Hematopoietic multipotent progenitor cell treated with erythropoietin and hydrocortisone succinate and interleukin-3 and kit ligand, for 17 days (in vitro differentiated cells): ENCODE measurements at places on chromosomes 16 and 17.

- DNase-seq = no peak
These were observed 10.4 kb downstream of the HSD17B2 start for GRCh38 chr16:82045465-82045864.

- no peak for DNase-seq
These were observed 258.6 kb downstream of the IRX3 start for GRCh38 chr16:54027995-54028394.

DNA sequence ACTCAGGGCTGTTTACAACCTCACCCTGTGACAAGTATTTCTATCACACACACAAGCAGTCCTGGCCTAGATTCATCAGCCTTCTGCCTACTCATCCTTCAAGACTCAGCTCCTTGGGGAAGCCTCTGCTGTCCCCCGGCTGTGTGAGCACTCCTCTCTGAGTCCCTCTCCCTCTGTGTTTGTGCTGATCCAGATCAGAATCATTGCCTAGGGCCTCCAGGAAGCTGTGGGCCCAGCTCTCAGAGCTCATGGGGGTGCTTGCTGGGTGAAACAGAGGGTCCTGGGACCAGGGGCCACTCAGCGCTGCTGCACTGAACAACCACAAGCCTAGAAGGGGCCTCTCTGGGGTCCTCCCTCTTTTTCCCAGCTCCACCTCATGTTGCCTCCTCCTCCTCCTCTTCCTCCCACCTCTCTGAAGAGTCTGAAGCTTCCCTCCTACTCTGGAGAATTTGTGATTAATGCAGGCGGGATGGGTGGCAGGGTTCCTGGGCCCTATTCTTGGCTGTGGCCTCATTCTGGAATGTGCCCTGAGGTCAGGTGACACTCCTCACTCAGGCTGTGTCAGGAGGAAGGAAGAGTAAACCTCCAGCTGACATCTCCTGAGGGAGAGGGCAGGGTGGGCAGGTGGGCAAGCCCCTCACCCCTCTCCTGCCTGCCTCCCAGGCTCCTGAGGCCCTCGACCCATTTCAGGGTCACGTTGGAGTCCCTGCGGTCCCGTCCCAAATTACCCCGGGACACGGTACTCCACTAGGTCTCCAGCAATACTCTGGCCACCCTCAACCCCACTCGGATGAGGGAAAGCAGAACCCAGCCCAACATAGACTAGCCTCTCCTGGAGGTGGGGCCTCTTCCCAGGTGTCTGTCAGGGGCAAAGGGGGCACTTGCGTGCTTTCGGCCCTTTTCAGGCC lies 10.1 kb downstream of the WFIKKN2 start:
- DNase-seq = peak; percentile 63

DNA sequence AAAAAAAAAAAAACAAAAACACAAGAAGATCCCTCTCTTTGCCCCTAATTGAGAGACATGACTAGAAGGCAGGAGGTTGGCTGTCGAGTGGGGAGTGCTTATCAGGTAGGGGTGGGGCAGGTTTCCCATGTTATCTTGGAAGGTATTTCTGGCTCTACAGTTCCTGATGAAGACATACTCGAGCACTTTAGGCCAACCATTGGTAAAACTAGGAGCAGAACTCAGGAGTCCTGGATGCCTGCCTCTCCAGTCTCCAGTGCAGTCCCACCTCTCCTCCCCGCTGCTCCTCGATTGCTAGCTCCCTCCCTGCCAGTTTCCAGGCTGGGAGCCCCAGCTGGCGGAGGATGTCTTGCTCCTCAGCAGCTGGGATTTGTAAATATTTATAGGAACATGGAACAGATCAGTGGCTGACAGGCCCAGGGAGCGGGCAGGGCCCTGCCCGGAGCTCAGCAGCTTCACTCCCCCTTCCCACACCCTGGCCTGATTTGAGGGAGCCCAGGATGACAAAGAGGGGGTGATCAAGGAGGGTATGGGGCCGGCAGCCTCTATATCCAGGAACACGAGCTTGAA lies 11.4 kb upstream of the C1QL1 start:
- no peak for DNase-seq

DNA sequence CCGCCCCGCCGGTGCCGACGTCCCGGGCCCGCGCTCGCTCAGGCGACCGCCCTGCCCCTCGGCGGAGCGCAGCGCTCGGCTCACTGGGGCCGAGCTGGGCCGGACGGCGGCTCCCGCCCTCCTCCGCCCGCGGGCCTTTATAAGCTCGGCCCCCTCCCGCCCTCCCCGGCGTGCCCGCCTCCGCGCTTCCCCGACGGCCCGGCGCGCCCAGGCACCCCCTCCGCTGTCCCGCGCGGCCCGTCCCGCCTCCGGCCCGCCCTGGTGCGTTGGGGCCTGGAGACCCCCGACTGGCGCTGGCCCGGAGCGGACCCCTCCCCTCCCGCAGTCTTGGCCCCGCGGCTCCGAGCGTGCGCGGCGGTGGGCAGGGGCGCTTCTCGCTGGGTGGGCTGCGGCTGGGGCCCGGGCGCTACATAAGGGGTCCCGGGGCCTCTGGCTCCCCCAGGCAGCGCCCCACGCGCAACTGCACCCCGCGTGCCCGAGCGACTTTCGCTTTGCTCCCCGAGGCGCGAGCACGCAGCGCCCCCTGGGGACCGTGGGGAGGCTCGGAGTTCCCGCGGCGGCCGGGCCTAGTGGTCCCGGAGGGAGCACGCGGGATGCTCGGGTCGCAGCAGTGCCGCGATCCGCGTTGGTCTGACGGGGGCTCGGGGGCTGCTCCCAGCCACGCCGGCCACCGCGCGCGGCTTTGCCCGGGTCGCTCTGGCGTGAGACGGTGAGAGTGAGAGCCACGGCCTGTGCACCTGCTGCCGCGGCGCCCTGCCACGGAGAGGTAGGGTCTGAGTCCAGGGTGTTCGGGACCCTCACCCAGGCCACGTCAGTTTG lies at the start of gene PIEZO1:
TSS of gene PIEZO1 (minus strand) at position 115 of the 819 bp plus-strand sequence. CDS start 256 bp downstream, outside the sequence.
- DNase-seq = peak; percentile 75

DNA sequence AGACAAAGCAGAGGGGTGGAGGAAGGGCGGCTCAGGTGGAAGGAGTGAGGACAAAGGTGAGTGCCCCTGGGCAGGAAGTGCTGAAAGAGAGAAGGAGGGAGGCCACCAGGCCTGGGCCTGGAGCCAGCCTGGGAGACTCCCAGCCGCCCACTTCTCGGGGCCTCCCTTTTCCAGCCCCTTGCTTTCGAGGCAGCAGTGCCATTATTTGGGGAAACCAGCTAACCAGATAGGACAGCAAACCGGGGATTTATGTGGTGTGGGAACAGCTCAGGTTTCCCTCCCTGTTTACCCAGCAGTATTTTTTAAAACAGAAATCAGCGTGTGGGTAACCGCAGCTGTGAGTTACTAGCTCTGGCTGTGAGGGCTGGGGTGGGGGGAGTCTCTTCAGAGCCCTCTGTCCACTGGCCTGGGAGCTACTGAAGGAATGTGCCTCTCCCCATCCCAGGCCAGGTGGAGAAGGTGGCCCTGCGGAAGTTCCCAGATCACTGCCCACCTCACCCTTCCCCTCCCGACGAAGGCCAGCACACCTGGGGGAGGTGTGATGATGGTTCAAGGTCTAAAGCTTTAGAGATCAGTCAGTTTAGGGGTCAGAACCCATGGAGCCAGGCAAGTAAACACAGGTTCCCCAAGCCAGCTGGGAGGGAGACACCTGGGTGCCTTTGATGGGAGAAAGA lies 8.4 kb upstream of the MEOX1 start:
- DNase-seq = no peak

- peak; percentile 91 for DNase-seq
These were observed at the start of gene NDE1 for GRCh38 chr16:15650019-15650697. Gene NDE1 (plus strand): TSS chr16:15650245. CDS start chr16:15664779, 14,534 bp downstream.

- no peak for DNase-seq
These were observed 7.4 kb downstream of the ADAD2 start for GRCh38 chr16:84198401-84198800.

DNA sequence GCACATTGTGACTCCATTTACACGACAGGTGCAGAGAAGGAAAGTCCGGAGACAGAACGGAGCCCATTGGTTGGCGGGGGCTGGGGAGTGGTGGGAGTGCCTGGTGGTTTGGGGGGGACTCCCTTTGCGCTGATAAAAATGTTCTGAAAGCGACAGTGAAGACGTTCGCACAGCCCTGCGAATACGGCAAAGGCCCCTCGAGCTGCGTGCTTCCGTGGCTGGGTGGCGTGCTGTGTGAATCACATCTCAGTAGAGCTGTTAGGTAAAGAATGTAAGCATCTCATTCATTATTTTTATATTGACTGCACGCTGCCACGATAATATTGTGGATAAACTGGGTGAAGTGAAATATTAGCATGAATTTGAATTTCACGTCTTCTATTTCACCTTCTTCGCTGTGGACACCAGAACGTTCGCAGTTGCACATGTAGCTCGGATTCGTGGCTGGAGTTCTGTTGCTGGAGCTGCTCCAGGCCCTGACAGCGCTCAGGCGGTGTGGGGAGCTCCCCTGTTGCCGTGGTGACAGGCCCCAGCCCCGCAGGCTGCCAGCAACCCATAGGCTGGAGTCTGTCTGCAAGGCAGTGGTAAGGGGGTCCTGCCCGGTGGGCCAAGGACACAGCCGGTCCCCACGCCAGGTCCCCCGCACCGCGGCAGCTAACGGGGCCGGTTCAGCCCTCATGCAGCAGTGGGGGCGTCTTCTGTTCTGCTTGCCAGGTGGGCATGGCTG lies 44.6 kb downstream of the SOX8 start:
- no peak for DNase-seq
